ENCODE measurements at places on chromosomes 7 and 10.
A peak's percentile ranks its signal among the peaks of the same experiment; 100 is the strongest.

GRCh38 chr10:103564776-103565520 is 71.4 kb downstream of the NEURL1 start:
- no peaks in the 10 kb centered on the region for H3K36me3 ChIP-seq
- no peak overlapping the region for H3K4me3 ChIP-seq
- DNase-seq = peak; percentile 56
- H3K27me3 ChIP-seq = no peaks in the 10 kb centered on the region

DNA sequence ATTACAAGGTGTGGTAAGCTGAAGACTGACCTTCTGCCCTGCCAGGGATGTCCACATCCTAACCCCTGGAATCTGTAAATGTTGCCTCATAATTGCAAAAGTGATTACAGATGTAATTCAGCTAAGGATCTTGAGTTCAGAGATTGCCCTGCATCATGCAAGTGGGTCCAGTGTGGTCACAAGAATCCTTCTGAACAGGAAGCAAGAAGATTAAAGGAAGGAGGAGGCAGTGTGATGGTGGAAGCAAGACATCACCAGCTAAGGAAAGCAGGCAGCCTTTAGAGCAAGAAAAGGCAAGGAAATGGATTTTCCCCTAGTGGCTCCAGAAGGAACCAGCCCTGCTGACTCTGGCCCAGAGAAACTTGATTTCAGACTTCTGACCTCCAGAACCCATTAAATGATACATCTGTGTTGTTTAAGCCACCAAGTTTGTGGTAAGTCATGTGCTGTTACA is 78.1 kb downstream of the USP6NL start:
- H3K36me3 ChIP-seq = no peaks in the 10 kb centered on the region
- peaks cover 6% of the 10 kb centered on the region for H3K4me1 ChIP-seq
- H3K27me3 ChIP-seq = no peaks in the 10 kb centered on the region
- H3K4me3 ChIP-seq = no peak overlapping the region
- H3K27ac ChIP-seq = no peak overlapping the region

GRCh38 chr10:72887043-72887442 is 6.5 kb upstream of the OIT3 start:
- H3K27me3 ChIP-seq = no peaks in the 10 kb centered on the region
- DNase-seq = no peak
- H3K27ac ChIP-seq = no peak overlapping the region
- no peaks in the 10 kb centered on the region for H3K4me1 ChIP-seq
- H3K36me3 ChIP-seq = no peaks in the 10 kb centered on the region

DNA sequence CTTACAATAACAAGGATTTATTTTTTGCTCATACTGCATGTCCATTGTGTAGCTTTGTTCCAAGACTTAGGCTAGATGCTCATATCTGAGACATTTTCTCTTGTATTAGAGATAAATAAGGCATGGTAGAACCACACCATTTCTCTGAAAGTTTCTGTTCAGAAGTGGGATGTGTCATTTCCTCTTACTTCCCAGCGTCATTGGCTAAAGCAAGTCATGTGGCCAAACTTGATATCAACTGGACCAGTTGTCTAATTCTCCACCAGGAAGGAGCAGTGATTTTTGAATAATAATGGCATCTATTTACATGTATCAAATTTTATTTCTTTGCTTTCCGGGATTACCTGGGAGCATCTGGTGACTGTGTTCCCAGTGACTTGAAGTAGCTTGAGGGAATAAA is 38.3 kb downstream of the AHCYL2 start:
- DNase-seq = no peak
- no peak overlapping the region for H3K27ac ChIP-seq
- H3K27me3 ChIP-seq = no peaks in the 10 kb centered on the region
- no peaks in the 10 kb centered on the region for H3K4me1 ChIP-seq
- peaks cover 2% of the 10 kb centered on the region for H3K36me3 ChIP-seq
- H3K4me3 ChIP-seq = no peak overlapping the region

DNA sequence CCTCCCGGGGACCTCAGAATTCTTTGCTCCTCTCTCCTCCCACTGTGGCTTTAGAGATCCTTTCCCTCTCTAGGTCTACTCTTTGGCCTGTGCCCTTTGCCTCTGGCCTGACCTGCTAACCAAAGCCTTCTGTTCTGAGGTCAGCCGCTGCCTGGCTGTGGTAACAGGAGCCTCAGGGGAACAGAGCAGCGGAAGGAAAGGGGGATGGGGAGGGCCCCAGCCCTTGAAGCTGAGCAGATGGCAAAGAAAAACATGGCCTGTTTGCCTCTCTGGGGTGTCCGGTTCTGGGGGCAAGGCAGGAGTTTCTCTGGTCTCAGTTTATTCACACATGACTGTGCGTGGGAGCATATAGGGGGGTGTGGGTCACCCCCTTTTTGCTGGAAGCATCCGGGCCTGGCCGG is 28.2 kb downstream of the COL26A1 start:
- DNase-seq = no peak
- no peaks in the 10 kb centered on the region for H3K27me3 ChIP-seq
- H3K27ac ChIP-seq = no peak overlapping the region
- no peaks in the 10 kb centered on the region for H3K4me1 ChIP-seq
- no peaks in the 10 kb centered on the region for H3K36me3 ChIP-seq

DNA sequence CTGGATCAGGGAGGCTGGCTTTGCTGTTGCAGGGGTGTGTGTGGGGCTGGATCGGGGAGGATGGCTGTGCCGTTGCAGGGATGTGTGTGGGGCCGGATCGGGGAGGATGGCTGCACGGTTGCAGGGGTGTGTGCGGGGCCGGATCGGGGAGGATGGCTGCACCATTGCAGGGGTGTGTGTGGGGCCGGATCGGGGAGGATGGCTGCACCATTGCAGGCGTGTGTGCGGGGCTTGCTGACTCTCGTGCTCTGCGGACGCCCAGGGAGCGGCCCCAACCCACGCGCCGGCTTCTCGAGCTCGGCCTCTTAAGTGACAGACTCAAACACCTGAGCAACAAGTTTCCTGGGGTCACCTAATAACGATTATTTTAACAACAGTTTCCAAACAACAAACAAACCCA is 518.2 kb downstream of the DNAJB6 start:
- no peaks in the 10 kb centered on the region for H3K4me1 ChIP-seq
- H3K27ac ChIP-seq = no peak overlapping the region
- no peaks in the 10 kb centered on the region for H3K27me3 ChIP-seq
- DNase-seq = no peak

GRCh38 chr10:132828681-132829080 is 42.7 kb upstream of the NKX6-2 start:
- H3K4me1 ChIP-seq = no peaks in the 10 kb centered on the region
- H3K27ac ChIP-seq = no peak overlapping the region
- no peak for DNase-seq
- H3K4me3 ChIP-seq = no peak overlapping the region
- H3K36me3 ChIP-seq = no peaks in the 10 kb centered on the region
- H3K27me3 ChIP-seq = no peaks in the 10 kb centered on the region

Measured in body of pancreas (tissue), 4 donors.